Stimulated activated CD4-positive, alpha-beta T cell treated with anti-CD3 and anti-CD28 coated beads, Interleukin-15, amount 100 ng/mL, for 48 hours (primary cell): ENCODE measurements at places on chromosomes 2 and 18.

GRCh38 chr2:177989029-177989885 lies 83.3 kb downstream of the PDE11A start:
- DNase-seq = no peak

- no peak for DNase-seq
Measured at GRCh38 chr2:86331384-86331783, 6.0 kb downstream of the REEP1 start.

- DNase-seq = no peak
Measured at GRCh38 chr2:100230754-100231153, 88.4 kb upstream of the AFF3 start.

DNA sequence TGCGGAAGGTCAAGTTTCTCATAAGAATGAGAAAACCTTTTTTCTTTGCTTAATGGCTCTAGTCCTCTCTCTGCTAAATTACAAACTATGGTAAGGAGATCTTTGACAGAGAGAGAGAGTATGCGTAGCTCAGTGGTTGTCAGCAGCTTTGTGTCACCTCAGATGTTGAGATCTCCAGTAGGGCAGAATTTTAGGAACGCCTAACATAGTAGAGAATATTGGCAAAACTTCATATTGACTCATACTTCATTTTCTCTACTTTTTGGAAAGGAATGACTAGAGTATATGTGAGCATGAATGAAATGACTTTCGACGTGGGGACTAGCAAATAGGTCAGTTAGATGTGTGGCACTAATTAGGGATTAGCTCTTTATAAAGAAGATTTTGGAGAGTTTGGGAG lies 64.0 kb downstream of the WDR7 start:
- no peak for DNase-seq

DNA sequence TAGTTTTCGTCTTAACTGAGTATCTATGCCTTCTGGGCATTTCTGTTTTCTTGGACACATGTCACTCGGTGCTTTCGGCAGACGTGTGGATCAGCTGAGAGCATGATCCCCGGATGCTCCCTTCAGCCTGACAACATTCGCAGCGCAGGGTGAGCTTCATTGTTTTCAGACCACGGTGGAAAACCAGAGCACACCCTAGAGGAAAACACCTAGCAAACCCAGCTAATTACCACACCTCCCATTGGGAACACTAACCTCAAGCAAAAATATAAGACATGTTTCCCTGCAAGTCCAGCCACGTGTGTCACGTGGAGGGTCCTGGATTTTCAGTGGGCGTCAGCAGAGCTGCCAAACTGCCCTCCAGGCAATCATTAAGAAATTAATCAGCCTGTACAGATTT lies 31.0 kb downstream of the ANKRD29 start:
- DNase-seq = no peak

DNA sequence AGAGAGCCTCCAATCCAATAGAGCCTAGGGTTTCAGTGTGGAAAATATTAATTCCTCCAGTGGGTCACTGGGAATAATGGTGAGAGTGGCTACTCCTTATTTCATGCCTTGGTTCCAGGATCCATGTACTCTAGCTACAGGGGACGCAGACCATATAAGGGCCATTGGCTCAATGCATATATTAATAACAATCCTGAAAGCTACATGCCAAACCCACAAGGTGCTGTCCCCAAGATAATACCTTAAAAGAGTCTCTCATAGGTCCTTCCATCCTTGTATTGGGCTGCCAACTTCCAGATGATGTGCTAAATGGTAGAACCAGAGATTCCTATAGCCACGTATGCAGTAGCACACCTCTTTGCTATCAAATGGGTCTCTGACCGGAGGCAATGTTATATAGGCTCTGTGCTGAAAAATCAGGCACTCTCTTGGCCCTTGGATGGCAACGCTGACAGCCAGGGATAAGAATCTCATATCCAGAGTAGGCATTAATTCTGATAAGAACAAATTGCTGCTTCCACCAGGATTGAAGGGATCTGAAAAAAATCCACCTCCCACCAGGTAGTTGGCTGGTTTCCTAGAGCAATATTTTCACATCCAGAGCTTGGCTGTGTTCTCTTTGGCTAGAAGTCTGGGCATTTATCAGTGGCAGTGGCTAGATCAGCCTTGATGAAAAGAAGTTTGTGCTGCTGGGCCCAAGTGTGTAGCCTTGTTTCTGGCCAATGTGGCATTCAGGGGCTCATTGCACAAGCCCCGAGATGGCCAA lies 218.1 kb upstream of the MGAT5 start:
- no peak for DNase-seq

GRCh38 chr18:56402872-56403516 lies 235.4 kb downstream of the TXNL1 start:
- DNase-seq = no peak

- DNase-seq = no peak
Measured at GRCh38 chr2:208183972-208184705, 5.7 kb downstream of the C2orf80 start.
